ENCODE measurements at places on chromosomes 6 and 20. TPM values are rescaled to one million over a fixed set of nuclear protein-coding genes. Genes with fewer than 3 reads are reported as not detected.

The CASS4 gene
- total RNA-seq: 5.8 TPM

The SCUBE3 gene
- total RNA-seq: not detected

The CLVS2 gene
- total RNA-seq: not detected

The ALDH8A1 gene
- 0.24 TPM for total RNA-seq

The MARCKS gene
- 0.23 TPM for total RNA-seq

The LPA gene
- not detected for total RNA-seq

The BHLHE23 gene
- not detected for total RNA-seq

Measured in activated naive CD4-positive, alpha-beta T cell treated with anti-CD3 and anti-CD28 coated beads, Interleukin-2, amount 10 ng/mL, durations not matched to agents 5 hours and 36 hours (primary cell).